ENCODE measurements at places on chromosomes 1 and 21.

DNA sequence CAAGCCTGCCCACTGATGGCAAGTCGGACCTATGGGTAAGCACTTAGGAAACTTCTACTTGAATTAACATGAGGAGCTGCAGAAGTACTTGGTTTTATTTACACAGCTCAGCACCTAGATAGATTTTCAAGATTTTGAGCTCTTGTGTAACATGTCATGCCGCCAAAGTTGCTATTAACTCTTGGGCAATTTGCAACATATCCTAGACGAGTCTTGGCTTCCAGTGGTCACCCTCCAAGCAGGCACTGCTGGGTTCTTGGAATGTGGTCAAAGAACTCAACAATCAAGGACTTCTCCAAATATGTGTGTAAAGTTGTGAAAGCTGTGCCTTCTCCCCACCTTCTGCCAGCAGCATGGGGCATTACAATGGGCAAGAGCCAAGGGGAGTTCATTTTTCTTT is 17.8 kb upstream of the GUCA2B start:
- DNase-seq, result no peak

GRCh38 chr21:45528028-45528705 is 14.1 kb downstream of the SLC19A1 start:
- no peak for DNase-seq

DNA sequence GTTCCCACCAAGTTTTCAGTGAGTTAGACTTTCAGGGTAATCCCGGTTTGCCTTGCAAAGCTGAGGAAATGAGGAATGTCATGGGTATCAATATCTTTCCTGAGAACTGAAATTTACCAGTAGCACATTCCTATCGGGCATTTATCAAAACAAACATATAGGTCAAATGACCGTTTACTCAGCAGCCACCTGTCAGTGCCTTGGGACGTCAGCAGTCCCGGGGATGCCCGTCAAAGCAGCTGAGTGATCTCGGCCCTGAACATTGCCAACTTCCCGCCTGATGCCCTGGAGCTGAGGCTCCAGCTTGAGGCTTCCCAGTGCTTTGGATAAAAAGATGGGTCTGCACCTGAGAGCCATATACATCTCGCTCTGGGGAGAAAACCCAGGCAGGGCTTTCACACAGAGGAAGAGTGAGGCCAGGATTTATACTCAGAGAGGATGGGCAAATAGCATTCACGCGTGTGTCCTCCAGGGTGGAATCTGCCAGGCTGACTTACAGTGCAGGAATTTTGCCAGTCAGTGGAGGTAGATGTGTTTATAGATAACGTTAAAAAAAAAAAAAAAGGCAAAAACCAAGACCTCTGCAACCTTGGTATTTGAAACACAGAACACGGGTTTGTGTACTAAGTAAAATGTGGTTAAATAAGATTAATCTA is 435.7 kb upstream of the VAMP3 start:
- no peak for DNase-seq

DNA sequence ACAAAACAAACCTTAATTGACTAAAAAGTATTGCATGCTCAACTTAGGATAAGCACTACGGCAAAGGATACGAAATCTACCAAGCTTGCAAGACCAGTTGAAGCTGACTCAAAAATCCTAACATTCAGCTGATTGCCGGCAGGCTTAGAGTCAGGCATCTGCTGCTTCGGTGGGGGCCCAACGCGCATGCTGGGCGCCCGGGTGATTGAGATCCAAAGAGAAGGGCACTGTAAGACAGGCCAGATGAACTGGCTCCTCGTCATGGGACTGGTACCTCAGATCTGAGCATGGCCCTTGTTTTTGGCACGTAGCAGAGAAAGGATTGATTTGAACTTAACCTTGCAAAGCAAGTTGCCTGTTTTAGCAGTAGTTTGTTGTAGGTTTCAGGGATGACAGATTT is 86.6 kb downstream of the PRDM2 start:
- DNase-seq, result no peak

DNA sequence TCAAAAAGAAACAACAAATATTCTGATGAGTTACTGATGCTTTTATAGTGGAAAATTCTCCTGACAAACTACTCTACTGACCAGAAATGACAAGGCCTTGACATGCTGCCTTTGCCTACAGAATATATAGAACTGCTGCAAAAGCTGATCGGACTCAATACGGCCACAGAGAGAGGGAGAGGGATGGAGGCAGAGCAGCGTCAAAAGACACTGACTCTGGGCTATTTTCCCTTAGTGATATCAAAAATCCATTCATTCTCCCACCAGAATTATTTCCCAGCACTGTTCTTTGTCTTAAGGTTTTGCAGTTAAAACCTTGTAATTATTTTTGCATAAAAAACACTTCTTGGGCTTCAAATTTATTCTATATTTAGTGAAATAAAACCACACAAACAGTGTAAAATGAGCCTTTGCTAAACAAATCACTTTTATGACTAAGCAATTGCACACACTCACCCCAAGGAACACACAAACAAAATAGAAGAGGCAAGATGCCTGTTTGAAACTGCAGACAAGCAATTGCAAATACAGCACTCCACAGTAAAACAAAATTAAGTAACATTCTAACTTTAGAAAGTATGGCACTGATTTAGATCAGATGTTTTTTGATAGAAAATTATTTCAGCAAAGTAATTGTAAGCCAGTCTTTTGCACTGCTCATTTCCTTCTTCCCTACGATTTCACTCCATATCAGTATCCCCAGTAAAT is 1036.4 kb downstream of the ADGRL2 start:
- DNase-seq, result no peak

GRCh38 chr1:10253755-10254154 is 43.4 kb downstream of the KIF1B start:
- DNase-seq, result no peak

DNA sequence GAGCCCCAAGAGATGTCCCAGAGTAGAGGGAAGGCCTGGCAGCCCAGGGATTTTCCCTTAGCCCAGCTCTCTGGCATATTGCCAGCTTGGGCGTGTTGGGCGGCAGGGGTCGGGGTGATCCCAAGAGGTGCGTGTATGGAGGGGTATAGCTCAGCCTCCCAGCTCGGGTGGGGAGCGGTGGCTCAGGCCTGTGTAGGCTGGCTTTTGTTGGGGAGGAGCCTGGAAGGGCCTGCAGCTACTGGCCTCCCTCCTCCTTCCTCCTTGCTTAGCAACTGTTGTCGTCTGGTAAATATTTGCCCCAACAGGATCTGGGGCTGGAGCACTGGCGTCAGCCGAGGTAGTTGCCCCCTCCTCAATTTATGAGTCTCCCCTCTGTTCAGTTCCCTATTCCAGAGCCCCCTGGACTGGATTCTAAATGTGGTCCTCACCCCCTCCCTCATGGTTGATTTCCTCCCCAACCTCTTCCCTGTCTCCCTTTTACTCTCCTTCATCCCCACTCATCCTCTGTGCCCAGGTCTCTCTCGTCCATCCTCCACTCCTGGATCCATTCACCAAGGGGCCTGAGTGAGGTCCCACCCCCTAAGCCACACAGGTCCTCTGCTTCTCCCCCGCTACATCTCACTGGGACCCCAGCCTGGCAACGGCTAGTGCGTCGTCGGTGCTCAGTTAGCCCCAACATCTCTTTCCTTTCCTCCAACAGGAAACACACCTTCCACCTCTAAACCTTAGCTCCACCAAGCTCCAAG is 10.3 kb upstream of the LMNA start:
- no peak for DNase-seq

DNA sequence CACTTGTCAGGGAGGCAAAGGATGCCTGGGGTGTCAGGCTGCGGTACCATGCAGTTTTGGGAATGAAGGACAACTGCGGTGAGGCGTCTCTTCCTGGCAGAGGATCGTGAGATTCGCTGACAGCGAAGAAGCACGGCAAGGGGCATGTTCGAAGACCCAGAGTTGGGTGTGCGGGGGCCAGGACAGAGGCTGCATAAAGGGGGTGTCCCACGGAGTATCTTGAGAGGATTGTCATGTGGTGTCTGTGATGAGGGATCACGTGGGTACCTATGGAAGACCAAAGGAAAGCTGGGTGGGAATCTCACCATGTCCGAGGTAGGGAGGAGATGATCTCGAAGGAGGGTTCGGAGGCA is 372 bp downstream of the SLC25A44 start:
- DNase-seq, result no peak

- no peak for DNase-seq
Observed at GRCh38 chr1:183609313-183609712, 19.1 kb upstream of the NCF2 start.

- no peak for DNase-seq
Observed at GRCh38 chr1:227887697-227888403, 59.9 kb downstream of the WNT9A start.

GRCh38 chr1:209937996-209938959 is at the start of gene SYT14:
TSS of gene SYT14 (plus strand) at chr1:209938217. CDS start at chr1:209938265, 48 bp downstream.
- no peak for DNase-seq

- no peak for DNase-seq
Observed at GRCh38 chr1:202961220-202961880, 3.2 kb upstream of the ADIPOR1 start.

DNA sequence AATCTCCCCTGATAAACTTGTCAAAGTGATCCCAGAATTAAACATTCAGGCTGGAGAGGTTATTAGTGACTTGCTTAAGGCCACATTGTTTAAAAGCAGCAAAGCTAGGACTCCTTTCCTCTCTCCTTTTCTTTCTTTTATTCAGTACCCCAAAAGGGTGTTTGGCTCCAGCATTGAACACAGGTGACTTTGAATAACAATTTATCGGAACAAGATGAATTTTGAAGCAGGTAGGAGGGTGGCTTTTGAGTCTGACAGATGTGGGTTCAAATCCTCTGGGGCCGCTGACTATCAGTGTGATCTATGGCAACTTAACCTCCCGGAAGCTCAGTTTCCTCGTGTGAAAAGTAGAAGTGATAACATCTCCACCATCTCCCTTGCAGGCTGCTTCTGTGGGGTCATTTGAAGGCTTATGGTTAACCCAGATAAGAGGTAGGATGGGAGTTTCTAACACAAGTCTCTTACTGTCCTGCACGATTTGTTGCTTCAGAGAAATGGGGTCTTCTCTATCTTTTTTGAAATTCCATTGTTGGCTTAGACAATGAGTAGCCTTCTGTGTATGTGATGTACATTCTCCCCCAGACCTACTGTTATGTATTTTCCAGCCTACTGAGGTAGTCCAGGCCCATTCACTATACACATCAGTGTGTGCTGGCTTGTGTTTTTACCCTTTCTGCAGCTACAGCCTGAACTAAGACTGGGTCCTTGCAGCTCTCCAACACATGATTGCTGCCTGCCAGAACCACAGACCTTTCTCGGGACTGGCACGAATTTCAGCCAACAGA is 29.0 kb downstream of the JUN start:
- no peak for DNase-seq

DNA sequence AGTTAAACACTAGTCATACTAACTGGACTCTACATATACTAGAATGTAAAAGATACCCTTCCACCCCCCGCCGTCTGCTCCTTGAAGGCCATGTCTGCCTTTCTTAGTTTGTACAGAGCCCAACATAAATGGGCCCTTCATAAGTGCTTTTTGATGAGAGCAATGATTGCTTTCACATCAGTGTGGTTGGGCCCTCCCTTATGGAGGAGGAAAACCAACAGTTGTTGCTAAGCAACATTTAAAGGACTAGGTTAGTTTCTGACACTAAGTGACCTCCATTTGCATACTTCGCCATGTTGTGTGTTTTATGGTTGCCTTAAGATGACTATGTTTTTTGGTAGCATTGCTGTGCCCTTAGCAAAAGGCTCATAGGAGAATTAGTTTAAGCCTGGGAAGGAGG is 182.0 kb upstream of the SGIP1 start:
- DNase-seq, result no peak

GRCh38 chr1:166811691-166812090 is 27.6 kb upstream of the POGK start:
- no peak for DNase-seq

GRCh38 chr1:17191990-17192242 is 13.0 kb upstream of the PADI1 start:
- DNase-seq, result no peak

GRCh38 chr1:41023279-41023990 is 1.9 kb upstream of the SLFNL1 start:
- no peak for DNase-seq

DNA sequence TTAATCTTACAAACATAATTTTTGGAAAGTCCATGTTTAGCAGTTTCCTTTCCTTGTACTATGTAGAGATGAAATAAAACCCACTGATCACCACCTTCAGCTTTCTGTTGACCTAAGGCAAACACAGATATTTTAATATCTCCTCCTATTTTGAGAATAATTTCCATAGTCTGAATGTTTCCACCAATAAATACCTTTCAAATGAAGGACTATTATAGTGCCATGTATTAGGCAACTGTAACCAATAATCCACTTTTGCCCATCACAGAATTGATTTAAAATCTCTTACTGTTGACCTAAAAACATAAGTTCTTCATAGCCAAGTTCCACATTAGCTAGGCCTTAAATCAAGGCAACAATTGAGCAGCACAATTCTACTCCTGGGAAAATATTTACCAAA is 1.8 kb downstream of the CDC42BPA start:
- DNase-seq, result no peak

GRCh38 chr1:230128569-230129285 is 61.7 kb downstream of the GALNT2 start:
- no peak for DNase-seq

GRCh38 chr1:188089461-188089860 is 1260.7 kb downstream of the PLA2G4A start:
- no peak for DNase-seq

DNA sequence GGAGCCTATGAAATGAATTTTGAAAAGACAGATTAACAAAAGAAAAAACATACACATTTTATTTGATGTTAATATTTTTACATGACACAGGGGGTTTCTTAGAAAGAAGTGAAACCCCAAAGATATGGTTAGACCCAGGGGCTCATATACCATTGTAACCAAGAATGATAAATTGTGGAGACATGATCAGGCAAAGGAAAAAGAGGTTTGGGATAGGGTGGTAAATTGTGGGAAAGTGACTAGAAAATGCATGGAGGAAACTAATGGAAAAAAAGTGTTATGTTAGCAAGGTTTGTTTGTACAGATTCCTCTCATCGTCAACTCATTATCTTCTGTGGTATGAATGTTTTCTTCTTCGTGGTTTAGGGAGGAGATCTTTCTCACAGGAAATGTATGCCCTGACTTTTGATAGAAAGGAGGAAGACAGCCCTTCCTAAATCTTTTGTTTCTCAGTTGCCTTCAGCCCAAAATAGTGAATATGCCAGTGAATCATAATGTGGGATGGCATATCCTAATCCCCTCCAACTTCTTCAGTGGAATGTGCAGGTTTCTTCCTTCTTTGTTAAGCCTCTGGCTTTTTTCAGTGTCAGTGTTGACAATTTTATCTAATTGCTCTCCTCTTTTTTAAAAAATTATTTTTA is 140.4 kb upstream of the UBE2U start:
- no peak for DNase-seq

DNA sequence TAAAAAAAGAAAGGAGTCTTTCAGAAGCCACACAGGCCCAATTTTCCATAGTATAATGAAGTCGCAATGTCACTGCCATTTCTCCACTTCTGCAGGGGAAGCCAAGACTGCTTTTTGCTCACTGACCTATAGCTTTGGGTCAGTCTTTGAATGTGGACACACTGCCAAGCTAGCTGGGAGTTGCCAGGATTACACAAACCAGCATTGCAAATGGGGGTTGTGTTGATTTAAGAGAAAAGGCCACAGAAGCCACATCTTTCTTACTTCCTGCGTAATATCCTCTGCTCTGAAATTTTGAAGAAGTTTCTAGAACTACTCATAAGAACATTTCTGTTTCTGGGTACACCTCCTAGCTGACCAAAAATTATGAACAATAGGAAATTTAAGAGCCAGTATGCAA is 45.8 kb upstream of the SAMSN1 start:
- no peak for DNase-seq

GRCh38 chr1:33292726-33293340 is 28.1 kb downstream of the A3GALT2 start:
- DNase-seq, result no peak

GRCh38 chr1:230763927-230764591 is 16.9 kb downstream of the CAPN9 start:
- no peak for DNase-seq
